ENCODE measurements at places on chromosomes 1 and 21.

GRCh38 chr1:58779059-58779754, 4.6 kb downstream of the JUN start:
- no peak for DNase-seq

GRCh38 chr1:12549460-12550349, 68.3 kb downstream of the DHRS3 start:
- peak; percentile 71 for DNase-seq

DNA sequence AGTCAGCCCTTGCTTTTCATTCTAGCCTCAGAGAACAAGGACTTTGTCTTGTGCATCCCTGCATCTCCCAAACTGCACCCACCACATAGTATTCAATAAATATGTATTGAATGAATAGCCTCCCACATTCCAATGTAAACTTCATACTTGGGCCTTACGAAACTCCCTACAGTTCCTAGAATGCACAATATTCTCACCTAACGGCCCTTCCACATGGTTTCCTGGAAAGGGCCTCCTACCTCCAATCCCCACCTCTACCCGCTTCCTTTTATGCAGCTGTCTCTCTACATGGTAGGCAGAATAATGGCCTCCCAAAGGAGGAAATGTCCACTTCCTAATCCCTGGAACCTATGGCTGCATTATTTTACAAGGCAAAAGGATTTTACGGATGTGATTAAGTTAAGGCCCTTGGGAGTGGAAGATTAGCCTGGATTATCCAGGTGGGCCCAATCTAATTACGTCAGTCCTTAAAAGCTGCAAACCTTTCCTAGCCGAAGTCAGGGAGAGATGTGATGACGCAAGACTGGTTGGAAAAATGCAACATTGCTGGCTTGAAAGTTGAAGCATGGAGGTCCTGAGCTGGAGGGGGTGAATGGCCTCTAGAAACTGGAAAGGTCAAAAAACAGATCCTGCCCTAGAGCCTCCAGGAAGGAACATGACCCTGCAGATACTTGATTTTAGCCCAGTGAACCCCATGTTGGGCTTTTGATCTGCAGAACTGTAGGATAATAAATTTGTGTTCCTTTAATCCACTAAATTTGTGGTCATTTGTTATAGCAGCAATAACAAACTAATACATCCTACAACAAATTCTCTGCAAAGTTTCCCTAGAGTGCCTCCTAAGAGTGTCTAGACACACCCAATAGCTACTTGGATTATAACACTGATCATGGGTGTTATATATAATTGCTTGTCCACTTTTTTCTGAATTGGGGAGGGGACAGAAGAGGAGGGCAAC, 5.2 kb upstream of the PIK3C2B start:
- no peak for DNase-seq

DNA sequence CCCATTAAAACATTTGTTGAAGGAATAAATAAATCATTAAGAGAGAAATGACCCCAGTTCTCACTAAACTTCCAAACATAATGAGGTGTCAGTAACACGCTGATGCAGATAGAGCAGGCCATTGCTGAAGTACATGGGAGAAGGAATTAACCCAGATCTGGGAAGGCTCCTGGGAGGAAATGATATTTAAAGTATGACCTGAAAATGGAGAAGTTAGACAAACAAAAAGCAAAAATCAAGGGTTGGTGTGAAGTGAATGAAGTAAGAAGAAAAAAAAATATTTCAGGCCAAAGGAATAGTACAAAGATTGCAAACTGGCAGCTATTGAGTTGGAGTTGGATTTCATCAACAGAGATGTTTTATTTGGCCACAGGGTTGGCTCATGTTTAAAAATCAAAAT, 71.4 kb downstream of the RGS2 start:
- DNase-seq = no peak

DNA sequence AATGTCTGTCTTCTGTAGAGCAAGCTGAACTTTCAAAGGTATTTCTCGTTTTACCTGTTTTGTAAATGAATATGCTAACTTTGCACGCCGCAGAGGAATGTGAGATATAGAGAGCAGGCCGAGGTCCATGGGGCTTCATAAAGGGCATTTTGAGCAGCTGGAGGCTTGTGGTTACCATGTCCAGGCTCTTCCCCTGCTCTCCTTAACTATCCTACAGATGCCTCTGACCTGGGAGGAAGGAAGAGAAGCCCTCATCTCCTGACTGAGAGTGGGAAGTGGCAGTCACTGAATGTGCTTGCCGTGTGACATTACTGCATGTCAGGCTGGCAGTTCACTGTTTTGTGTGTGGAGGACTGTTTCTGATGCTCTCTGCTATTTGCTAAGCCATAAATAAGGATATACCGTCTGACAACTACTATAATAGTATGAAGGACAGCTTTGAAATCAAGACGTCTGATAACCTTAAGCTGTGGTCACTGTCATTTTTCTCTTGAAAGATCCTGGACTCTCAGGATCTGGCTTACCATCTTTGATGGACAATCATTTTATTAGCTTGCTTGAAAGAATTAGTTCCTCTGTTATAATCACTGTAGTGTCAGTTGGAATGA, 92.2 kb downstream of the DYRK1A start:
- no peak for DNase-seq

- DNase-seq = peak; percentile 71
Measured at GRCh38 chr21:29164323-29164942, 34.0 kb downstream of the MAP3K7CL start.

DNA sequence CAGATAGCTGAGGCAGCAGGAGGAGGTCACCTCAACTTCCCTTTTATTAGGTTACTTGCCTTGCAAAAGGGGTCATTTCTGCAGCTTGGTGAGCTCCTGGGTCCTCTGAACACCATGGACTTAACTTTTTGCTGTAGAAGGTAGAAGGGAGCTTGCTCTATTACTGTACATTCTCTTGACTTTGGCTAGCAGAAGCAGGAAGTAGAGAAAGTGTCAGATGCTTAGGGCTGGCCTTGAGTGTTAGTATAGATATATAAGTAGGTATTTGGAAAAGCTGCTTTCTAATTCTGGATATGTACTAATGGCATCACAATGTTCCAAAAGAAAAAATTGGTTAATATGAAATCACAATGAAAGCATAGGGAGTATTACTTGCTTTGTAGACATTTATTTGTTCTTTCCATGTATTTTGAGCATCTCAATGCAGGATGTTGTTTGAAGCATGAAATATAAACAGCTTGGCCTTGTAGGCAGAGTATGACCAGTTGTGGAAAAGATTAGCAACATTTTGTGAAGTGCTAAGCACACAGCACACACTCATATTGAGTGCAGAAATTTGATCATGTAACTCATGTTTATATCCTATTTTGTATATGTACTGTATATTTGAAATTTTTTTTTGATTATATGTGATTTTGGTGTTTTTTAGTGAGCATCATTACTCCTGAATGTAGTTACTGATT, 108.8 kb downstream of the DYRK1A start:
- DNase-seq = no peak

GRCh38 chr1:110749960-110750359, 75.2 kb upstream of the KCNA3 start:
- DNase-seq = no peak

DNA sequence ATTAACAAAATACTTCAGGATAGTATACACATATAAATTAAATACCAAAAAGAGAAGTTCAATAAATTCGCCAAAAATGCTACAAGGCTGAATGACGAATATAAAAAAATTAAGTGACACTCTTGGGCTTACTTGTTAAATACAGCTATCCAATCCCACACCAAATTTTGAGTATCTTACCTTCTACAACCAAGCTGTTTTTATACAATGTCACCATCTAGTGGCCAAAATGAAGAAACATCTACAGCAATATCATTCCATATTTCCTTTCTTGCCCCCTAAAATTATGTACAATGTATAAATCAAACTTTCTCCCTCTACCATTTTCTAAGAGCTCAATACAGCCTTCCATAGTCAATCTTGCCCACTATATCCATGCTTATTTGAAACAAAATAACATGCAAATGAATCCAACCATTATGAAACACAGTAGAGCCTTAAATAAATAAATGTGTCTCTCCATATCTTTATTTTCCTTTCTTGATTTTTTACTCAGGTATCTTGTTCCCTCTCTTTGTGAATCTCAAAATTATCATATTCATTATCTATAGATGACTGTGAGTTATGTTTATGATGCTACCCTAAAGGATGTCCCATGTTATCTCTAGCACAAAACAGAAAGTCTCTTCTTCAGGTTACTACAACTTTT, 86.3 kb downstream of the ACBD6 start:
- DNase-seq = peak; percentile 5

GRCh38 chr1:68703921-68704354, 207.1 kb upstream of the DEPDC1 start:
- DNase-seq = no peak

- DNase-seq = no peak
Measured at GRCh38 chr1:231407547-231408396, 14.3 kb downstream of the EGLN1 start.

- no peak for DNase-seq
Measured at GRCh38 chr1:234887016-234887900, 241.4 kb downstream of the TOMM20 start.

DNA sequence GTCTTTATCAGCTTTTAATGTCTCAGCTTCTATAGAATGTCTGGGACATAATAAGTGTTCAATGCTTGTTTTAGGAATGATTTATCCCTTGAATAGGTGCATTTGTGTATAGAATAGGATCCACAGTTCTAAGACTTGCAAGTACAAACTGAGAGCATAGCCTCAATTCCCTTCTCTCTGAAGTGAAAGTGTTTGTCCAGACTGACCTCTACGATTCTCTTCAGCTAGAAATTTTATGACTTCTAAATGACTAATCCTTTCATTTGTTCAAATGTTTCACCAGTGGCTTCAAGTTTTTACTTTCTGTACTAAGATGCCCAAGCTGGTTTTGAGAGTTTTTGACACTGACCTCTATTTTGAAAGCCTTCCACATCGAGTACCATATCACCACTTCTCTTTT, 608.2 kb upstream of the ADGRL4 start:
- DNase-seq = no peak

DNA sequence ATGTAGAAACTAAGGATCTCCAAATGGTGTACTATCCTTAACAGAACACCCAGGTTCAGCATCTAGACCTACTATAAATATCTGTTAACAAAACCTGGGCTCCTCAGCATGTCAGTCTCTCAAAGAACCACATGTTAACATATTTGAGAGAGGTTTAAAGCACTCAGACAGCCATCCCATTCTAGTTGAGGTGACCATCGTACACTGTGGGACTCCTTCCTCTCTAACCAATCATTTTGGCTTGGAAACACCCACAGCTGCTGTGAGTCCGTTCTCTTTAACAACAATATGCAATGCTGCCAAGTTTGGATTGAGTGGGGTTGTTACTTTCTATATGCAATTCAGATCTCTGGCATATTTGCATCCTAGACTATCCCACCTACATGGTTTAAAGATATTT, 105.8 kb downstream of the MRPL39 start:
- no peak for DNase-seq

- DNase-seq = no peak
Measured at GRCh38 chr1:199302554-199302953, 663.7 kb downstream of the PTPRC start.

DNA sequence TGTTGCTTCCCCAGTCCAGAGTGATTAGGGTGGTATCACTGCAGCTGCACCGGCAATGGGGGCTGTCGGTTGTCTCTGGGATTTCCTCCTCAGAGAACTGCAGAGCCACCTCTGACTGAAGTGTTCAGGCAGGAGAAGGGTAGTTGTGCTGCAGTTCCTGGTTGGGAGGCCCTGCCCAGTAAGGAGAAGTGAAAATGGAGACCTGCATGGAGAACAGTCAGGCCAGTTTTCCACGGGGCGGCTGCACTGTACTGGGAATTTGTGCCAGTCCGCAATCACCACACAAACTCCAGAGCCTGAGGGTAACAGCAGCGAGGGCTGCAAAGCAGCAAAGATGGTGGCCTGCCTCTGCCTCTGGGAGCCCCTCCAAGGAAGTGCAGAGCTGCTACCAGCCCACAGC, 58.1 kb upstream of the CCDC190 start:
- DNase-seq = no peak

GRCh38 chr1:232980986-232981560, 30.7 kb downstream of the NTPCR start:
- no peak for DNase-seq

DNA sequence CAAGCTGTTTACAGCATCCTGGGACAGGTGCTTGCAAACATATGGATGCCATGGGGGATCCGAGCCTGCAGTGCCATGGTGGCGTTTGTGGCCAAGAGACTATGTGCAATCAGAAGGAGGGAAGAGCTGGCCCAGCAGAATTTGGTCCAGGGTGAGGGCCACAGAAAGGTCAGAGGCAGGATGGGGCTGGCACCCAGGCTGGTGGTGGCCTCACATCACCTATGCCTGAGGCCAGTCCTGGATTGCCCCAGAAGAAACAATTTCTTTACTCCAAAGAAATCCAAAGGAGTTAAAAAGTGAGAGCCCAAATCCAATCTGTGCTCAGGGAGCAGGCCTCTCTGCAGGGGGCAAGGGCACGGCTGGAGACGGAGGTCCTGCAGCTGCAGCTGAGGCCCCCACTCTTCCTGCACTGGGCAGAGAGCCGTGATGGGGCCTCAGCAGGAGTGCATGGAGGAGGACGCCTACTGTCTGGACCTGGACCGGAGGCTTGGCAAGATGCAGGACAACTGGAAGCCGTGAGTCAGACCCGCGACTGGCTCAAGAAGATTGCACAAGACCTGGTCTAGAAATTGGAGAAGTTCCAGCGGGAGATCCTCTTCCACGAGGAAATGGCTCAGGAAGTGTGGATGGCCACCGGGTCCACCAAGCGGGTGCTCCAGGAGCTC, 163.5 kb downstream of the RYR2 start:
- DNase-seq = no peak

- no peak for DNase-seq
Measured at GRCh38 chr1:50917138-50918137, 42.6 kb downstream of the FAF1 start.

GRCh38 chr21:36689324-36689723, 9.6 kb upstream of the SIM2 start:
- no peak for DNase-seq

DNA sequence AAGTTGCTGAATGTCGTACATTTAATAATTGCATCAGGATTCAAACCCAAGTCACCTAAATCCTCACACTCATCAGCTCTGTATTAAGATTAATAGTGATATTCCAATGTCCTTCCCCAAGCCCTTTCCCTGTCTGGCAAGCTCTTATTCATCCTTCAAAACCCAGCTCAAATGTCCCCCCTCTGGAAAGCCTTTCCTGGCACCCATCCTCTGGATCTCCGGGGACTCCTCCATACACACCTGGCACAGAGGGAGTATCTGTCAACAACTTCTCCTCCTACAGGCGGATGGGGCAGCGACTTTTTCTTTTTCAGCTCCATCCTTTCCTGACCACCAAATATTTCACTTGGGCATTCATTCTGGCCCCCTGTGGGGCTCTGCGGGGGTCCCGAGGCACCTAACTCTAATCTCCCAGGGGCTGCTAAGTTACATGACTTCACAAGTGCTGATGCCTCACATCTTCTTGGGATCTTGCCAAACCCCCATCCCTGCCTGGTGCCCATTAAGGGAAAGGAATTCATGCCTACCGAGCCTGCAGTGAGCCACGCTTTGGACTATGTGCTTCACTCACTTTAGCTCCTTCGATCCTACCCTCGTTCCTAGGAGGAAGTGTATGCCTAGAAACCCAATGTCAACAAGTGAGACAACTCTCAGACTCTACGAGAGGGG, 15.2 kb downstream of the TINAGL1 start:
- DNase-seq = no peak

- no peak for DNase-seq
Measured at GRCh38 chr1:98147280-98147679, 226.4 kb upstream of the DPYD start.

- no peak for DNase-seq
Measured at GRCh38 chr1:20115479-20115878, 3.9 kb downstream of the PLA2G2D start.

All from fibroblast of skin of left quadriceps (primary cell).